ENCODE measurements at places on chromosomes 5 and 9.

DNA sequence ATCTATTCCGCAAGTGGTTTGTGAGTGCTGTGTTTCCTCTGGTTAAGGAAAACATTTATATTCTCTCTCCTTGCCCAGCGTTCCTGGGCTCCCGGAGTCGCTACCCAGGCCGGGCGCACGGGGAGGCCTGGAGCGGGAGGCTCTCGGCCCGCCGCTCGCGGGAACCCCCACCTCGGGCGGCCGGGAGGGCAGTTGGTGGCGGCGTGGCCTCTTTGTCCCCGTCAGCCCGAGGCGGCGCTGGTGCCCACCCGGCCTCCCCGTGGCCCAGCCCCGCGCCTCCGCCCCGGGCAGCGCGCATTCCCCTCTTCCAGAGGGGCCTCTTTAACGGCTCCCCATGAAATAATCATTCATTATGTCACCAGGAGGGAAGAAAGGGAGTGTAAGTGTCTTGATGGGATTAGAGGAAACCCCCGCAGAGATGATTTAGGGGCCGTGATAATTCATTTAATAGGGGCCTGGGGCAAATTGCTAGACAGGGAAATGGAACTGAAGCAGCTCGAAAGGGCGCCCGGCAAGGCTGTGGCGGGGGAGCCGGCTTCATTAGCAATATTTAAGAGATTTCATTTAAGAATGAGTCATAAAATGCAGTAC is 181.9 kb upstream of the TBCA start:
- no peak for DNase-seq

DNA sequence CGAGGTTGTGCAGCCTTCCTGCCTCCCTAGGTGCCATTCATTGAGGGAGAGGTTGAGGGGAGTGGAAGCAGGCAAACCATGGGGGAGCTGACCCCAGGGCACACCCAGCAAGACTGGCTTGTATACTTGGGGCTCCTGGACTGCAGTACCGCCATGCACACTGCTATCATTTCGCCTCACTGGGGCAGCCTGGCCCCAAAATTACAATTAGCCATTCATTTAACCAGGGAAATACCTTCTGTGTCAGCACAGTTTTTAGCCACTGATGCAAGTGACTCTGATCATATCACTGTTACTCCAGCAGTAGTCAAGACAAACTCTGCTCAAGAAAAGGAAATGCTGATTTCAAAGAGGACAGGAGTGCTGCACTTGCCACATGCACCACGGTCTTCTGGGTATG is 109.7 kb downstream of the TRIO start:
- no peak for DNase-seq

- no peak for DNase-seq
These were observed 57.0 kb downstream of the GOLM1 start for GRCh38 chr9:86042199-86042978.

DNA sequence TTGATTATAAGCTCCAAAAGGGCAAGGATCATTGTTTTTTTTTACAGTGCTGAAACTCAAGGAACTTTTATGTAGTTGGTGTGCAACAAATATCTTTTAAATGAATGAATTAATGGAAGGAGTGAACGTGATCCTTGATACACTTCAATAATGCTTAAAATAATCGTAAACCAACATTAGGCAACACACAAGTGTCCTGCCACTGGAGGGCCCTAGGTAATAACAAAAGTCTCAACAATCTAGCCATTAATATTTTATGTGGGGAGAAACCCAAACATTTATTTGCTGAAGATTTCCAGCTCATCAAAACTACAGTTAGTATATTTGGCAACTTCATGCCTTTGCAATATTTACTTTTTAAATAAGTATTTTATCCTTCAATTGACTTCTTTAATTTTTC is 309.0 kb upstream of the FBXL7 start:
- no peak for DNase-seq

DNA sequence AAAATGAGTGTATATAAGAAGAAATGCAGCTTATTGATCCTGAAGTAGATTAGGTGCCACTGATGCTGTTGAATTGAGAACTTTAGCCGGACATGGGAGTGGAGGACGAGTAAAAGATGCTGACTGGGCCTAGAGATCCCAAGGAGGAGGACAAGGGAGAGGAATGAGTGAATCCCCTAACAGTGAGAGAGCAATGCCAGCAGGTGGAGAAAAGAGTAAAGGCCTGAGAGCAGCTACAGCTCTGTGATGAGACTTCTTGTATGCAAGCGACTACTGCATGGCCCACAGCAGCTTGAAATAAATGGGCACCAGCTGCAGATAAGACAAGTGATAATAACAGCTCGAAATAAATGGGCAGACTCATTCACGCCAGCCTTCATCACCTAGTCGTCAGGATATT is 44.5 kb upstream of the JMY start:
- DNase-seq, result no peak

DNA sequence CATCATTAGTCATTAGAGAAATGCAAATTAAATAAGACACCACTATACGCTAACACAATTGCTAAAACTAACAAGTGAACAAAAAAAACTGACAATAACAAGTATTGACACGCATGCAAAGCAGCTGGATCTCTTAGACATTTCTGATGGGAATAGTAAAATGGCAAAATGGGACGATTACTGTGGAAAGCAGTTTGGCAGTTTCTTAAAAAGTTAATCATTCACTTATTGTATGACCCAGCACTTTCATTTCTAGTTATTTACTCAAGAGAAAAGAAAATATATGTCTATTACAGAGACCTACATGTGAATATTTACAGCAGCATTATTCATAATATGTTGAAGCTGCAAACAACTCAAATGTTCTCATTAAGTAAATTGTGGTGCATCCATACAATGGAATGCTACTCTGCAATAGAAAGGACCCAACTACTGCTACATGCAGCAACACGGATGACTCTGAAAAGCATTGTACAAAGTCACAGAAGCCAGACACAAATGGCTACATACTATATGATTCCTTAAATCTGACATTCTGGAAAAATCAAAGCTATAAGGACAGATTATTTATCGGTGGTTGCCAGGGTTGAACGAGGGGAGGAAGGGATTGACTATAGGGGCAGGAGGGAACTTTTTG is 96.8 kb upstream of the ITGA2 start:
- peak; percentile 29 for DNase-seq

- DNase-seq, result no peak
These were observed 20.7 kb downstream of the TNFSF8 start for GRCh38 chr9:114909661-114910060.

DNA sequence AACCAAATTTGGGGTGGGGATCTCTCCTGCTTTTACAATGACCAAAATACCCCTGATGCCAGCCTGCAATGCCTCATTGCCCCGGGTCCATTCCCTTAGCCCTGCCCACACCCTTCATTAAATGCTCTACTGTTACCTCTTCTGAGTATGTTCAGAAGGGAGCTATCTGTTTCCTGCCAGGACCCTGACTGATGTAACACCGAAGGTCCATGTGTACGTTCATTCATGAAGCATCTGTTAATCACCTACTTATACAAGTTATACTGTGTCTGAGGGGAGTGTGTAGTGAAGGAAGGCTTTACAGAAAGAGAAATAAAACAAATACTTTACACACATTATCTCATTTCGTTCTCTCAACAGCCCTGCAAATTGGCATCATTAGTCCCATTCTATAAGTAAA is 51.9 kb downstream of the ASTN2 start:
- no peak for DNase-seq

GRCh38 chr9:95092262-95093072 is 225.0 kb downstream of the FANCC start:
- peak; percentile 70 for DNase-seq

- peak; percentile 34 for DNase-seq
These were observed at the start of gene PCDHA13 for GRCh38 chr5:140881889-140882590. TSS of gene PCDHA13 (plus strand) at chr5:140882124. CDS start at chr5:140882269, 145 bp downstream.

DNA sequence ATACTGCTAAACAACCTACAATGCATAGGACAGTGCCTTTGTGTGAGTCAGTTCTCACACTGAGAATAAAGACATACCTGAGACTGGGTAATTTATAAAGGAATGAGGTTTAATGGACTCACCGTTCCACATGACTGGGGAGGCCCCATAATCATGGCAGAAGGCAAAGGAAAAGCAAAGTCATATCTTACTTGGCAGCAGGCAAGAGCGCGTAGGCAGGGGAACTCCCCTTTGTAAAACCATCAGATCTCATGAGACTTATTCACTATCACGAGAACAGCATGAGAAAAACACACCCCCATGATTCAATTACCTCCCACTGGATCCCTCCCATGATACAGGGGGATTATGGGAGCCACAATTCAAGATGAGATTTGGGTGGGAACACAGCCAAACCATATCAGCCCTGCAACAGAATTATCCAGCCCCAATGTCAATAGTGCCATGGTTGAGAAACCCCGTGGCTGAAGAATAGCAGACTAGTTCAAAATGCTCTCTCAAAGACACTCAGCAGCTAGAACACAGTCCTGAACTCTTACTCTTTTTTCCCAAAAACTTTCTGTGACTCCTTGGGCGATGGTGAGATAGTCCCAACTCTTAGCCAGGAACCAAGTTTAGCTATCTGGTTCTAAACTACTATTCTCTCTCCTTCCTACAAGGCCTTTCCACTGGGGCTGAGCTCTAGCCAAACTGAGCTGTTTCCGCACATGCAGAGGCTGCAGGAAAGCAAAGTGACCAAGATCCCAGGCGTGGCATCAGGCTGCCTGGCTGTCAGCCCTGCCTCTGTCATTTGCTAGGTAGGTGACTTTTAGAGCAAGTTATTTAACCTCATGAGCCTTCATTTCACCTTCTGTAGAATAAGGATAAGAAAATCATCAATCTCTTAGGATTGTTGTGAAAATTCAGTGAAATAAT is 21.7 kb downstream of the FAT2 start:
- peak; percentile 89 for DNase-seq

- DNase-seq, result no peak
These were observed 18.4 kb downstream of the CEL start for GRCh38 chr9:133080161-133080560.

- no peak for DNase-seq
These were observed 29.3 kb downstream of the TNFAIP8 start for GRCh38 chr5:119385136-119385535.

- DNase-seq, result no peak
These were observed 73.1 kb downstream of the DIRAS2 start for GRCh38 chr9:90569511-90569910.

GRCh38 chr9:108636013-108636412 is 219.8 kb downstream of the ACTL7B start:
- no peak for DNase-seq

GRCh38 chr5:65512170-65512937 is 30.6 kb upstream of the ADAMTS6 start:
- peak; percentile 36 for DNase-seq

GRCh38 chr5:125197321-125197720 is 450.9 kb upstream of the ZNF608 start:
- no peak for DNase-seq

- DNase-seq, result peak; percentile 52
These were observed 73.3 kb upstream of the PHF24 start for GRCh38 chr9:34884747-34885189.

DNA sequence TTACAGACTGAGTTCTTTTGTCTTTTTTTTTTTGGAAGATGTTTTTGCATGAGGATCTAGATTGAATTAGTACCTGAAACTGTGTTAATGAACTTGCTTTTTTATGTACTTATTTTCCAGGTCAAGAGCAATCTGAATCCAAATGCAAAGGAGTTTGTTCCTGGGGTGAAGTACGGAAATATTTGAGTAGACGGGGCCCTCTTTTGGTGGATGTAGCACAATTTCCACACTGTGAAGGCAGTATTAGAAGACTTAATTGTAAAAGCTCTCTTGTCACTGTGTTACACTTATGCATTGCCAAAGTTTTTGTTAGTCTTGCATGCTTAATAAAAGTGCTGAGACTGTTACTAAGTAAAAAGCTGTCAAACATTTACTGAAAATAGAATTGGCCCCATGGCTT is 14.5 kb downstream of the SLC23A1 start:
- DNase-seq, result no peak

GRCh38 chr9:71544464-71544863 is 223.8 kb downstream of the CEMIP2 start:
- DNase-seq, result peak; percentile 22

DNA sequence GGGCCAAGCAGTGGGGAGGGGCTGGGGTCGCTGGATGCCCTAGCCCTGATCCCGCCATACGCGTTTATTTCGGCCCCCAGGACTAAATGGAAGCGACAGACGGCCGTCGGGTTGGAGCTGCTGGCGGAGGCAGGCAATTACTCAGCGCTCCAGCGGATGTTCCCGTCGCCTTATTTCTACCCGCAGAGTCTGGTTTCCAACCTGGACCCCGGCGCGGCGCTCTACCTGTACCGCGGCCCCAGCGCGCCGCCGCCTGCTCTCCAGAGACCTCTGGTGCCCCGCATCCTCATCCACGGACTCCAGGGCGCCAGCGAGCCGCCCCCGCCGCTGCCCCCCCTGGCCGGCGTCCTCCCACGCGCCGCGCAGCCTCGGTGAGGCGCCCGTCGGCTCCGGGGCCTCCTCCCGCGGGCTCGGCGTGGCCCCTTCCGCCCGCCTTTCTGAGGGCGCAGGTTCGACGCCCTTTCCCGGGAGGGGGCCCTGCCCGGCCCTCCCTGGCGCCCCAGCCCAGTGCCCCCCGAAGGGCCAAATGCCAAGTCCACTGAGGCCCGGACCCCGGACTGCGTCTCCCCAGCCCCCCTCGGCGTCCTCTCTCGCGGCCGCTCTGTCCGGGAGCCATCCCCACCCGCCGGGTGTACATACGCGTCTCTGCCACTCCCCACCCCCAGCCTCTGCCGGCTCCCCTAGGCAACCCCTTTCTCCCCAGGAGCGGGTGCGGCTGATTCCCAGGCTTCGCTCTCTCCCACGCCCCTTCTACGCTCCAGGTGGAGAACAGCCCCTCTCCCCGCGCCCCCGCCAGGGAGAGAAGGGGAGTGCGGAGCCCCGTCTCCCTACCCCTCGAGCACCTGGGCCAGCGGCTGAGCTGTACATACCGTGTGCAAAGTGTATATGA is 7.0 kb downstream of the BARHL1 start:
- DNase-seq, result no peak

DNA sequence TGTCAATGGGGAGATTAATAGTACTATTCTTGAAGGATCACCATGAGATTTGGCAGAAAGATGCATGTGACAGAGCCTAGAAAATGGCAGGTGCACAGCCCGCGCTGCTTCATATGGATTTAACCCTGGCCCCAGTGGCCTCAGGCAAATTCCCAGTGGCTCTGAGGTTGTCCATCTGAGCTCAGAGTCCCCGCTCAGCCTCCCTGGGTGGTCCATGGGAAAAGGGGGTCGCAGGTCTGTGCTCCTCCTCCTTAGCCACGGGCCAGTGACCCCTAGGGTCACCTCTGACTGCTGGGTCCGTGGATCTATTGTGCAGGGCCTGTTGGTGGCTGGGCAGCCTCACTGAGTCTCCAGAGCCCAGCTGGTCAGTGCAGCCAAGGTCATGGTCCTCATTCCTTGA is 93.3 kb upstream of the BOD1 start:
- DNase-seq, result no peak

Measured in bronchial epithelial cell (primary cell).